ENCODE measurements at places on chromosomes 5 and 9.
A peak's percentile ranks its signal among the peaks of the same experiment; 100 is the strongest.

DNA sequence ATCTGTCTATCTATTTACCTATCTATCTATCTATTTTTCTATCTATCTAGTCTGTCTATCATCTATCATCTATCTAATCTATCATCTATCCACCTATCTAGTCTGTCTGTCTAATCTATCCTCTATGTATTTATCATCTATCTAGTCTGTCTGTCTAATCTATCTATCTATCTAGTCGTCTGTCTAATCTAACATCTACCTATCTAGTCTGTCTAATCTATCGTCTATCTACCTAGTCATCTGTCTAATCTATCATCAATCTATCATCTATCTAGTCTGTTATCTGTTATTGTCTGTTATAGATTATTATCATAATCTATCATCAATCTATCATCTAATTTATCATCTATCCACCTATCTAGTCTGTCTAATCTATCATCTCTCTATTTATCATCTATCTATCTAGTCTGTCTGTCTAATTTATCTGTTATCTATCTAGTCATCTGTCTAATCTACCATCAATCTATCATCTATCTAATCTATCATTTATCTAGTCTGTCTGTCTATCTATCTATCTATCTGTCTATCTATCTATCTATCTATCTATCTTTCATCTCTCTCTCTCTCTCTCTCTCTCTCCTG, 80.2 kb upstream of the ZNF618 start:
- DNase-seq: no peak

GRCh38 chr9:120875195-120875565, 1.8 kb downstream of the PHF19 start:
- DNase-seq: no peak

DNA sequence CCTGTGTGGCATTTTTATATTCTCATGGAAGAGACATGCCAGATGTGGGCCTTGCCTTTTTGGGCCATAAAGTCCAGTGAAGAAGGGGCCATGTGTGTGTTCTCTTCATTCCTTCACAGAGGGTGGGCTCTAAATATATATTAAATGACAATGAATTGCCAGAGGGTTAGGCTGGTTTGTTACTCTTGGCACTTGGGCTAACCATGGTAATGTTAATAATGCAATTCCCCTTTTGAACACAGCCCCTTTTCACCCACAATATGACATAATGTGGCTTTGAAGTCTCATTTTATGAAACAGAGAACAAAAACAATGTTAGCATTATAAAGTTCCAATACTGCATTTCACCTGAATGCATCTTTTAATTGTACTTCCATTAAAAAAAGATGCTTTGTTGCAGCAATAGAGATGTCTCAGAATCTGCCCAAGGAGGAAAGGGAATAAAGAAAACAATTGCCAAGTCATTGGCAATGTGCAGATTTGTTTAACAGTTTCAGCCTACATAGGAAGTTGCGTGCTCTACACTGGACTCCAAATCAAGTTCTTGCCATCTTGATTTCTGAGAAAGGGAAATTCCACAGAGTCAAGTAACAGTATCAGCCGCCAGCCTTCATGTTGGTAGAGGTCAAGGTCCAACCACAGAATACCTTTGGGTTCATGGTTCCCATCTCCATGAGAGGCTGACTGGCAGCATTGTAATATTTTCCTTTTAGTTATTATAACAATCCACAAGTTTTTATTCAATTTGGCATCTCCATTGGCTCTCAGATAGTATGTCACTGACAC, 141.9 kb downstream of the SLC12A2 start:
- DNase-seq: no peak

GRCh38 chr5:1985781-1986180, 103.1 kb upstream of the IRX4 start:
- no peak for DNase-seq

GRCh38 chr5:126947146-126948010, 83.0 kb downstream of the MARCHF3 start:
- DNase-seq: no peak

- no peak for DNase-seq
These were observed 27.5 kb downstream of the CORO2A start for GRCh38 chr9:98164912-98165311.

DNA sequence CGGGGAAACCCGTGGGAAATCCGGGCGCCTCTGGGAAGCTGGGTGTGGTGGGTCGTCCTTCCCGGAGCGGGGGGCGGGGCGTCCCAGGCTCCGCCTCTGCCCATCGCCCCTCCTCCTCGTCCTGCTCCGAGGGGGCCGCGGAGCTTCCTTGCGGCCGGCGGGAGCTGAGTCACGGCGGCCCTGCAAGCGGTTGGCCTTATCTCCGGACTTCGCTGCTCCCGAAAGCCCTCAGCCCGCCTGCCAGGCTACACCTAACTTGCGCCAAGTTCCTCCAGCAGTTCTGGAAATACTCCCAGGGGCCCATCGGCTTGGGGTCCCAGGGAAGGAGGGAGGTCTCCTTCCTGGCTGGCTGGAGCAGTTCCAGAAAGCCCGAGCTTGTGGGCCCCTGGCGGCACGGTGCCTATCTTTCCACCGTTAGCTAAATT, 54.1 kb upstream of the CDKN2AIPNL start:
- DNase-seq: peak; percentile 74

DNA sequence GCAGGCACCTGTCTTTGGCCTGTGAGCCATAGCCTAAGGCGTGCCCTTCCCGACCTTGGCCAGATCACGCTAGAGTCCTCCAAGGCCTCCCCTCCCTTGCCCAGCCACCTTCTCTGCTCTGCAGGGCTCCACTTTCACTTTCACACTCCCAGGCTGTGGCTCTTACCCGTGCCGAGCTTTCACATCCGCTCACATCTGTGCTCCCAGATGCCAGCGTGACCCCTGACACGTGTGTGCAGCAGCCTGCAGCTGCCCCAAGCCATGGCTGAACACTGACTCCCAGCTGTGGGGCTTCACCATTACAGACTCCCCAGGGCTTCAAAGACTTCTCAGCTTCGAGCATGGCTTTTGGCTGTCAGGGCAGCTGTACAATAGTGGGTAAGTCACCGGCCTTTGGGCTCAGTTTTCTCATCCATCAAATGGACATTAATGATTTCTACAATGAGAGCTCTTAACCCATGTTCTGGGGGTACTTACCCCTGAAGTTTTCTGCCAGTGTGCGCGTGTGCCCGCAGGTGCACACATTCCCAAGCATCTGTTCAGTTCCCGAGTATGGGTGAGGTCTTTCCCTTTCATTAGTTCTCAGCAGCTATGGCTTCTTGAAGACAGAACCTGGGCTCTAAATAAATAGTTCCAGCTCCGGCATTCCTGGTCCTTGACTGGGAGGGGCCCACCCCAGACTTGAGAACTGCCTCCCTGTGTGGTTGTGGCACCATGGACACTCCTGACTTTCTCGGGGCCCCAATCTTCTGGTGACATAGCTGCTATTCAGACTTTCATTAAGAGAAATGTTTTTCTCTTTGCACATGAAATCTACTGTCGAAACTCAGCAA, 118.6 kb downstream of the RGS3 start:
- peak; percentile 38 for DNase-seq

GRCh38 chr9:108816037-108816436, 39.7 kb downstream of the ACTL7B start:
- DNase-seq: no peak

GRCh38 chr9:116152390-116152789, 1.2 kb upstream of the PAPPA start:
- DNase-seq: no peak

DNA sequence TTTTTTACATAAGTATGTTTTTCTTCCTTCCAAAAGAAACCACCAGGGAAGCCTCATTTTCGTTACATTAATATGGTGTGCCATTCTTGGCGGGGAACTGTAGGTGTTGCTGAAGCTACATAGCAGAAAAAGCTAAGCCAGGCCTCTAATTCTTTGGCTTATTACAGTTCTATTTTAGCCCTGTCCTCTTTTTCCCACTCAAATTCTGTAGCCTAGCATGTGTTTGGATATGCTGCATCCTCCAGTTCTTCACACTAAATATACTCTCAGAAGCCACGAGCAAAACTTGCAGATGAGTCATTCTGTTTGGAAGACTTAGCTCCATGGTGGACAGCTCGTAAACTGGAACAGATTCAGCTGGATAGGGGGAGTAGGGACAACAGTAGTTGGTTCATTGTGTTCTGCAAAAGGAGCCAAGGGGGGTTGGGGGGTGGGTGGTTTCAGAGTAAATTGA, 369.4 kb downstream of the TMEM161B start:
- peak; percentile 18 for DNase-seq

DNA sequence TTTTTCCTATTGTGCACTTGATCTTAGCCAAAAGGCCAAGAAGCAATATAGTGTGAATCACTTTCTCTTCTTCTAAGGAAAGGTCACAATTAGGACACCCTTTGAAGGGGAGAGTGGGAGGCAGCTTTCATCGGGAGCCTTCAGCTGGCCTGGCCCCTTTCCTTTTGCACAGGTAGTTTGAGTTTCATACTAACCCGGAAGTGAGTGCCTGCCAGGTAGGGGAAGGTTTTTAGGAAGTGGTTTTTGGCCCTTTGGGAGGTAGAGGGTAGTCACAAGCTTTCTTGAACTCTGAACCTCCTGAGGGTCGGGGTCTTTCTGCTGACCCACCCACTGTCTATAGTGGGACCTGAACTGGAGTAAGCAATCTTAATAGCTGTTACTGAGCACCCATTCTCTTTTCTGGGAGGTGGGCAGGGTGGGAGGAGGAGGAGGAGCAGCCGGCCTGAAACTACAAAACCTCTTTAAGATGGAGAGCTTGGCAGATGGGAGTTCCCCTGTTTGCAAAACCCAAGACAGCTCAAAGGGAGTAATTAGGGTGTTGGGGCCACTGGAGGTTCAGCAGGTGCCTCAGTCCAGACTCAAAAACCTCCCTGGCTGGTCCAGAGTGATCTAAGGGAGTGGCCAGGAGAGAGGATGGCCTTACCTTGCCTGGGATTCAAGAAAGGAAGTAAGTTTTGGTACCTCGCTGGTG, 6.0 kb downstream of the LARP1 start:
- DNase-seq: no peak

- no peak for DNase-seq
These were observed 923.6 kb upstream of the DMAC1 start for GRCh38 chr9:8723195-8723594.

- DNase-seq: no peak
These were observed 254.8 kb downstream of the NSG2 start for GRCh38 chr5:174300118-174300940.

GRCh38 chr5:136458481-136458880, 93.1 kb upstream of the TRPC7 start:
- DNase-seq: no peak

- DNase-seq: no peak
These were observed 255.5 kb downstream of the KIAA0825 start for GRCh38 chr5:94362857-94363256.

DNA sequence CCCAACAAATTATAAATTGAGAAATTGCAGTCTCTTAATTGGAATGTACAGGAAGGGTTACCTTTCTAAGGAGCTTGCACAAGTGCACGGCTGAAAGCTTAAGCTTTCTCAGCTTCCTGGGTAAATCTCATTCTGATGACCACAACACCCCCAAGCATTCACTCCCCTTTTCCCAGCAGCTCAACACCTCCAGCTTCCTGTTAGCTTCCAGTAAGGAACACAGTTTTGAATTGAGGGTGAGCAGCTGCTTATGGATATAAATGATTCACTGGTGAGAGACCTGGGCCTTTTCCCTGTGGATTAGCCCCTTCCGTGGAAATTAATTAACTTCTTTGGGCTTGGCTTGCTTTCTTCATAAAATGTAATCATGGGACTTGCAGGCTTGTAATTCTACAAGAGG, 101.2 kb downstream of the SLC28A3 start:
- no peak for DNase-seq

DNA sequence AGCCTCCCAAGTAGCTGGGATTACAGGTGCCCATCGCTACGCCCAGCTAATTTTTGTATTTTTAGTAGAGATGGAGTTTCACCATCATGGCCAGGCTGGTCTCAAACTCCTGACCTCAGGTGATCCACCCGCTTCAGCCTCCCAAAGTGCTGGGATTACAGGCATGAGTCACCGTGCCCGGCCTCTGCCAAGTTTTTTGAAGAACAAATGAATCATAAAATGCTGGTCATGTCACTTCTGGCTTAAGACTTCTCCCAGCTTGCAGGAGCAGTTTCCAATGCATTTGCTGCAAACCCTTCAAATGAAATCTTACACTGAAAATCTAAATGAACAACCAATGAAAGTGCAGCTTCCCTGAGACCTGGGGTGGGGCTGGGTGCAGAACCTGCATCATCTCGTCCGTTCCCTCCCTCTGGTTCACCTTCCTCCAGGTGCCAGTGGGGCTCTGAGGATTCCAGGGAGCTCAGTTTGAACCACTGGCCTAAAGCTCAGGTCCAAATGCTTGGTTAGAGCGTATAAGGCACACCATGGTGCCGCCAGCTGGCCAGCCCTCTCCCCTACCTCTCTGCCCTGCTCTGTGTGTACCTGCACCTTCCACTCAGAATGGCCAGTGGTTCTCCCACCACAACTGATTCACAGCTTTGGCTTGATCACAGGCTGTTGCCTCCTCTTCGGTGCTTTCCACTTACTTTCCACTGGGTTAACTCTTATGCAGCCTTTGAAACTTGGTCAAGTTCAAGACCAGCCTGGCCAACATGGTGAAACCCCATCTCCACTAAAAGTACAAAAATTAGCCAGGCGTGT, 39.8 kb upstream of the FUBP3 start:
- DNase-seq: no peak

DNA sequence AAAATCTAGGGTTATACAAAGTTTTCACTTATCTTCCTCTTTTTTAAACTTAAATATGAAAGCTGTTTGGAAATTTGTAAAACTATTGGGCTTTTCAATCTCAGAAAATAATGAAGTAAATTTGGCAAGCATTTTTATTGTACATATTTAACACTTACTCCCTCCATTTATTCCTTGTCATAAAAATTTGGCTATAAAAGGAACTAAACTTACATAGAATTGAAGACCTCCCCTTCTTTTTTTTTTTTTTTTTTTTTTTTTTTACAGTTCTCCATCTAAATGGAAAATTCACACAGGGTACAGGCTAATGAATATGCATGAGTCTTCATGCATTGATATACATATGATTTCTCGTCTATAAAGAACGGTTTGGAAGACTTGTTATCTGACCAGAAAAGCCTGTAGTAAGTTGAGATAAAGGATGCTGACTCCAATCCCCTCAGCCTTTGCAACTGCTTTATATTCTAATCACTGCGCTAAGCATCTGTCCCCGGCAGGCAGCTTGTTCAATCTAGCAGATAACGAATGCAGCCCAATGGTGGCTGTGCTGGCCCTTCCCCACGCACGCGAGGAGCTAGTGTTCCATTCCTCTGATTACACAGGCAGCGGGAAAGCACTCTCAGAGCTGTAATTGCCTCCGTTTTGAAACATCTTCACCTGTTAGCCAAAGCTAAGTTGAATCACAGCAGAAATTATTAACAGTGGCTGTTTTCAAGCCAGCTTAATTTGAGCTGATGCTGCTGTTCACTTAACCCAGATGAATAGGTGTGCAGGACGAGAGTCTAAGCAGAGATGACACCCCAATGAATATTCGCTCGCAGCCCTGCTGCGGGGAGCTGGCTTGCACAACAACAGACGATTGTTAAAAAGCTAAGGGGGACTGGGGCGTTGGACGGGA, 453.8 kb upstream of the ZNF608 start:
- peak; percentile 25 for DNase-seq

All from hypothalamus (tissue), 51 donors.